Activated T-helper 1 cell treated with Interleukin-2 at 50 U/mL for 16 hours (primary cell): ENCODE measurements at places on chromosomes 5 and 9.
A peak's percentile ranks its signal among the peaks of the same experiment; 100 is the strongest.

GRCh38 chr9:94907264-94907936, 180.9 kb downstream of the AOPEP start:
- no peak for DNase-seq

GRCh38 chr9:88503845-88504764, 30.9 kb upstream of the NXNL2 start:
- DNase-seq = no peak

DNA sequence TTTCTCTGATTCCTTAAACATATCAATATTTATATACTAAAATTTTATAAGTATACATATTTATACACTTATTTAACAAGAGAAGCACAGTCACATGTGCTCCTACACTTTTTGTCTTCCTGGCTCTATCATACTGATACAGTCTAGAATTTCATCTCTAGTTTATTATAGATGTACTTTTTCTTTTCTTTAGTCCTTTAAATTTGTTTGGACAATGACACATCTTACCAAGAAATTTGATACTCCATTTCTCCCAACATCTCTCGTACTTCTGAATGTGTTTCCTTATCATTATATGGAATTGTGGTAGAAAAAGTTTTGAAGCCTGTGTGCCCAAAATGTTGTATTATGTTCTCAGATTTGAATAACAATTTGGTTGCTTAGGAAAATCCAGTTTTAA, 104.6 kb downstream of the DMRT2 start:
- DNase-seq = no peak

DNA sequence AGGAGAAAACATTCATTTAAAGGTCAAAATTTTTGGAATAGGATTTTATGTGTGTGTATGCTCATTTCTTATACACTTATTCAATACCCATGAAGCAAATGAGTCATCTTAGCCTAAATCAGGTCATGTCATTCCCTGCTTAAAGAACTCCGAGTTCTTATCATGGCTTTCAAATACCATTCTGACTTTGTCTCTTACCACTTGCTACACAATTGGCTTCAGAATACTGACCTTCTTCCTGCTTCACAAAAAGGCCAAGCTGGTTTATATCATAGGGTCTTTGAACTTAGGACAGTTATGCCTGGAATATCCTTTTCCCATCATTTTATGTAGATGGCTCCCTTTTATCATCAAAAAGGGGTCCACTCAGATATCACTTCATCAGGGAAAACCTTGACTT, 652.2 kb upstream of the WWC1 start:
- DNase-seq = no peak

GRCh38 chr5:170471551-170472178, 32.2 kb upstream of the KCNIP1 start:
- DNase-seq = no peak

DNA sequence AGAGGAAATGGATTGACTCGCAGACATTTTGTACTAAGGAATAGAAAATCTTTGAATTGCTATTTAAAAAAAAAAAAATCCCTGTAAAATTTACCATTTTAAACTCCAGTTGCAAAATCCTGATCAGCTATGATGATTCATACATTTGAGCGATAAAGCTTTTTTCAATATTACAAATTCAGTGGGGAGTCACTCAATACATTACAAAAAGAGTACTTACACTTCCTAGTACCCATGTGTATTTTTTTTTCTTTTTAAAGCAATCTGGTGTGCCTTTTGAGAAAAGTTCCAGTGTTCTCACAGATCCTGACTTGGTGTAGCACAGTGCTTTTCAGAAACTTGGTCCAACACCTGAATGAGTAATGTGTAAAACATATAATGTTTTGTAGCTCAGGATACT, 54.3 kb downstream of the PIK3R1 start:
- DNase-seq = no peak

DNA sequence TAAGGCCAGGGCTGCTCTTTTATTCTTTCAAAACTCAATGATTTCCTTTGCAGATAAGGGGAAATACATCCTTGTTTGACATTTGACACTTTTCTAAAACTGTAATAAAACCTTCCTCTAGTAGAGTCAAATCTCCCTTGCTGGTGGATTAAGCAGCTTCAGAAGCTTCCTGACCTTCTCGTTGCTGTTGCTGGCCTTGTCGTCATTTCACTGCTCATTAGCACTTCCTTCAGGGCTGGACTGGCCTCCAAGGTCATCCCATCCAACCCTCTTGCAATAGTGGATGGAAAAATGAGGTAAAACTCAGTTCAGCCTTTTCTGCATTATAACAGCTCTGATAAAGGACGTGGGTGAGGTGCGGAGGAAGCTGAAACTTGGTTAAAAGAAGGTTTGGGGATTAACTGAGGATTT, 1.1 kb upstream of the ADAMTSL1 start:
- no peak for DNase-seq

GRCh38 chr9:95127249-95128176, 190.0 kb downstream of the FANCC start:
- peak; percentile 39 for DNase-seq

- no peak for DNase-seq
Measured at GRCh38 chr9:88258024-88258423, 119.7 kb upstream of the SPATA31C2 start.

DNA sequence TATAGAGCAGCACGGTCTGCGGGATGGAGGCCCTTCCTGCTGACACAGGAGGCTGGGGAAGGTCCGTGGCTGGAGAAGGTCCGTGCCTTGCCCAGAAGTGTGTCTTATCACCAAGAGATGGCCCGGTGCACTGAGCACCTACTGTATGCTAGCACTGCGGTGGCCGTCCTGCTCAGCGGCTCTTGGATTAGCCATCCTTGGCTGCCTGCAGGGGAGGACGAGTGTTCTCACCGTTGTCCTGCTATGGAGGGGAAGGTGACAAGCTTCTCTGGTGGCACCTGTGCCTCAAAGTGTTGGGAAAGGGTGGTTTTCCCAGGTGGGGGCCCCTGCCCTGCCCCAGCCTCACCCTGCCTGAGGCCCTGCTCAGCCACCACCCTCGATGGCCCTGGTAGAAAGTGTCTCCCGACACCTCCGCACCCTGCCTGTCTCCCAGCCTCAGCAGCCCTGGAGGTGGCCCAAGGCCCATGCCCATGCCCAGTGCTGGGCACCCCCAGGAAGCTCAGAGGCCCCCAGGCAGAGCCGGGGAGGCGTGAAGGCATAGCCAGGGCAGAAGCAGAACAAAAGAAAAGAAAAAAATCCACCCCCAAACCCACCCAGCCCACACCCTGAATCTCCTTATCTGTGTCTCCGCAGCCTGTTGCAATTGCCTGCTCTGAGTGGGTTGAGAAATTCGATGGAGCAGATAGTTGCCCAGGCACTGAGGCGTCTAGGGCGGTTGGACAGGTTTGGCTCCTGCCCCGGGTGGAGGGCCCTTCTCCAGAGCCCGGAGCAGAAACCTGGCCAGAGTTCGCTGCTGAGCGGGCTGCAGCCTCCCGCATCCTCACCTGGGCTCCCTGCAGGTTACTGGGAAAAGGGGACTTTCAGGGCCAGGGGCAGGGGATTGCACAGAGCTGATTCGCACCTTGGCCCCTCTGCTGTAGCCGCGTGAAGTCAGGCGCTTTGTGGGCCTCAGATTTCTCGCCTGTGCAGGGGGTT, 30.5 kb downstream of the RXRA start:
- no peak for DNase-seq

DNA sequence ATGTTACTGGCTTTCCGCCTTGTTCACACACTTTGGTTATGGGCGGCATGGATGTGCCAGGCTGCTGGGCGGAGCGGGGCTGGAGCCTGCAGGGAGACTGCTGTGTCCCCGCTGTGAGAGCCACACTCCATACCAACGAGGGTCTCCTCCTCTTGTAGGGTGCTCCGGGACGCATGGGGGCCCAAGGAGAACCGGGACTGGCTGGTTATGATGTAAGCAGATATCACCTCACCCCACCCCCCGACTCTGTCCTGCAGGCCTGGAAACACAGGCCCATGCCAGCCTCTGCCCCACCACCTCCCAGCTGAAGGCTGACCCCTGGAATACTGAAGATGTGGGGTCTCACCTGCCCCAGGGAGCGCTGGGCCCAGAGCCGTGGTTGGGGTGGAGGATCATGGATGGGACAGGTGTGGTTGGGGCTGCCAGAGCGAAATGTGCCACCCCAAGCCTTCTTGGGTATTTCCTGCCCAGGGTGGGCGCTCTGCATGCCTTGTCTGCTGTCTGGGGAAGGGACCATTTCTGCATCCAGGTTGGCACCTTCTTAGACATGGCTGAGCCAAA, 39.3 kb upstream of the ORM1 start:
- DNase-seq = no peak

- DNase-seq = no peak
Measured at GRCh38 chr5:139226131-139226530, 28.0 kb upstream of the SIL1 start.

- peak; percentile 16 for DNase-seq
Measured at GRCh38 chr5:111227801-111228200, 3.6 kb downstream of the CAMK4 start.

GRCh38 chr9:76423216-76424177, 29.3 kb upstream of the RFK start:
- DNase-seq = no peak

GRCh38 chr5:45484781-45485180, 211.4 kb downstream of the HCN1 start:
- no peak for DNase-seq

DNA sequence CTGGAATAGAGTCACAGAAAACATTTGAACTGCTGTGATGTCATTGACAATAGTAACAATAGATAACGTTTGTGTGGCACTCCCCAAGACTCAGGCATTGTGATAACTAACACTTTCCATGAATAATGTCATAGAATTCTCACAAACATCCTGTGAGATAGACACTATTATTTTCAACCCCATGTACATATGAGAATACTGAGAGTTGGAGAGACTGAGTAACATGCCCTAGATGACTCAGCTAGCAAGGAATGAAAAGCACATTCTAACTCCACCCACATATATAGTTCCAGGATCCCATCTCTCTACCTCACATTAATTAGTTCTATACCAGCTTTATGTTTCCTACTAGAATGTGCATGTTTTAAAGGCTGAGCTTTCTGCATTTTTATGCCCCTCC, 71.4 kb downstream of the ASTN2 start:
- DNase-seq = no peak

- no peak for DNase-seq
Measured at GRCh38 chr5:77396017-77396416, 96.1 kb downstream of the WDR41 start.

DNA sequence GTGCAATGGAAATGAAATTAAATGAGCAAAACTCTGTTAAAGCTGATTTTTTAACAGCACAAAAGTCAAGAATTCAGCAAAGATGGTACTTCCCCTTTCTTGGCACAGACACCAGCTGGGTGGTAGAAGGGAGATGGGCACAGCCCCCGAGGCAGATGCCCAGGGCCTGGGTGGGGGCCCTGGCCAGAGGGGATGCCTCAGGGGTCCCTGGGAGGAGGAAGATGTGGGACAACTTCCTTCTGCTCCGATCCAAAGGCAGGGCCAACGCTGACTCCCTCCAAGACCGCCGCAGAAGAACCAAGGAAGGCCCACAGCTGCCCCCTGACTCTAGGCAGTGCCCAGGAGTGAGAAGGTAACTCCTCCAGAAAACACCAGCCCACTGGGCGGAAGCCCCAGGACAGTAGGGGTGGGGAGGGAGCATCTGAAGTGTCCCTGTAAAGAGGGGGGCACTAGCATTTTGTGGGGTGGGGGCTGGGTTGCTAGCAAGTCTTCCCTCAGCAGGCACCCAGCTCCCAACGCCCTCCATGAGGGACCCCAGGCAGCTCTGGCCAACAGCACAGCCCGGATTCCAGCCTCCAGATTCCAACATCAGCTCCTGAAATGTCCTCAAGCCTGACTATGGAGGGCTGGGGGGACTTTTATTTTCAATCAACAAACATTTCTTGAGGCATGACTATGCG, 4.9 kb downstream of the NACC2 start:
- DNase-seq = no peak

DNA sequence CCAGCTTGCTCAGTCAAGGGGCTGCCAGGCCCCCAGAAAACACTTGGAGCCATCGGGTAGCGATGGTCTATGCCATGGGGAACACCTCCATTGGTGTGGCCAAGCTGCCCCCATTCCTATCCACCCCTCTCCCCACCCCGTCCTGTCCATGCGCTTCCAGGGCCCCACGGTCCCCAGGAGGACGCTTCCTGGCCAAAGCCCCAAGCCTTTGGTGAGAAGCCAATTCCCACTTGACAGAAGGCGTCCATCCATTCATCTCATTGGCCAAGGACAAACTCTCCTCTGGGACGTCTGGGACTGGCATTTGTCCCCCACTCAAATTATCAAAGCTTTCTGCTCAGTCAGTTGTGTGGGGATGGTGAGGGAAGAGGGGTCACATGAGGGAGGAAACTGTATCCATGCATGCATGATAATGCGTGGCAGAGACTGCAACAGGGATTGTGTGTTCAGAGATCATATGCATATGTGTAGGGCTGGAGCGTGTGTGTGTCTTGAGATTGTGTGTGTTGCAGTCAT, 9.5 kb downstream of the CPLX2 start:
- DNase-seq = no peak

DNA sequence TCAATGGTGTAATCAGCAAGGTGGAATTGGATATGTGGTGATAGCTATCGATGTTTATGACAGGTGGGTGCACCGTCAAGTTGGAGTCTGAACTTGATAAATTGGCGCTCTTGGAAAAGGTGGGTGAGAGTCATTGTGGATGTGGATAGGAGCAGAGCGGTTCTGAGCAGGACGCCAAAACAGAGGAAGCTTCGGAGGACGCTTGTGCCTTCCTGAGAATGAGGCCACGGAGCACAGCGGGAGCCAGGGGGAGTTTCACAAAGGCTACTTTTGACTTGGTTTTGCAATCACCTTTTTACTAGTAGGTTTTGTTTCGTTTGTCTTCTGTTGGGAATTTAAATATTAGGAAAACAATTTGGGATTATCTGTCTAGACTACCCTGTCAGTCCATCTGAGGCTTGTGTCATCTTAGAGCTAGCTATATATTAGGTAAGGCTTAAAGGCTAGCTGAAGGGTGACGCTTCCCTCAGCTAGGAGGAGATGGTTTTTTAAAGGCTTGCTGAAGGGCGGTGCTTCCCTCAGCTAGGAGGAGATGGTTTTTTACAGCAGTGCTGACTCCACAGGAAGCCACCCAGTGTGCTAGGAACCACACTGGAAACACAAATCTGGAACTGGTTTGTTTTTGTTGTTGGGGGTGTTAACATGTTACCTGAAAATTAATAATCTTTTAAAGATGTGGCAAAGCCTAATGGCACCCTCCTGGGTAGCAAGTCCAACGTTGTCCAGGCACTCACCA, 142.4 kb upstream of the IRX4 start:
- DNase-seq = no peak

DNA sequence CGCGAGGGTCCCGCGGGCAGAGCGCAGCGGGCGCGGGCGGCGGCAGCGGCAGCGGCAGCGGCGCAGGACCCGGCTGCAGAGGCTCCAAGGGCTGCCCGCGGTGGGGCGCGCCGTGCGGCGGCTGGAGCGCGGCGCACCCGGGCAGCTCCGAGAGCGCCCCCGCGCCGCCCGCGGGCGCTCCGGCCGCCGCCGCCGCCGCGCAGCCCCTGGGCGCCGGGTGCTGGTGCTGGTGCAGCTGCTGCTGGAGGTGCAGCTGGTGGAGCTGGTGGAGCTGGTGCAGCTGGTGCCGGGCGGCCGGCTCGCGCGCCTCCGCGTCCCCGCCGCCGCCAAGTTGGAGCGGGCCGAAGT, 644 bp downstream of the IER5L start:
- no peak for DNase-seq
